ENCODE measurements at places on chromosomes 16 and 17. TPM values are rescaled to one million over a fixed set of nuclear protein-coding genes. Genes with fewer than 3 reads are reported as not detected.

TBC1D3G gene
- total RNA-seq, result not detected

CREBBP gene
- 96.9 TPM for total RNA-seq

CALCOCO2 gene
- total RNA-seq, result 142 TPM

CD300LF gene
- not detected for total RNA-seq

PRSS53 gene
- 20.4 TPM for total RNA-seq

ADAD2 gene
- total RNA-seq, result not detected

C17orf113 gene
- total RNA-seq, result 2.4 TPM

WNT3 gene
- 1.7 TPM for total RNA-seq

Data from glutamatergic neuron (in vitro differentiated cells).